ENCODE measurements at places on chromosomes 2 and 18. TPM values are rescaled to one million over a fixed set of nuclear protein-coding genes. Genes with fewer than 3 reads are reported as not detected.
A peak's percentile ranks its signal among the peaks of the same experiment; 100 is the strongest.

- DNase-seq, result peak; percentile 8
Measured at GRCh38 chr2:230410861-230411569, 5.0 kb upstream of the SP100 start.

- no peak for DNase-seq
Measured at GRCh38 chr2:11875481-11875880, 129.0 kb downstream of the LPIN1 start.

DNA sequence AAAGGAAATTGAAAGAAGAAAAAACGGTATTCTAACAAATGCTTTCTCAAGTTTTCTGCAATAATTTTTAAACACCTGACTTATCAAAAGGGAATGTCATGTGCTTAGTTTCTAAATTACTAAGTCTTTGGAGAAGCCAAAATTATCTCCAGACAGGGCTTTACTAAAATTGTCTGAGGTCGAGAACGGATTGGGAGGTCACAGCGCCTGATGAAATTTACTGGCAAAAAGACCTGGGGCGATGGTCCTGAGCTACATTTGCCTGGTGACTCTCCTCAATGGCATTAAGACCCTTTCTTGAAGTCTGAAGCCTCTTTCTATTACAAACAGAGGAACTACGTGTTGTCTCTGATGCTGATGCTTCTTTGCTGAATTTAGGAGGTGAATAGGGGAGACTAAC, 291.8 kb upstream of the SESTD1 start:
- no peak for DNase-seq

DNA sequence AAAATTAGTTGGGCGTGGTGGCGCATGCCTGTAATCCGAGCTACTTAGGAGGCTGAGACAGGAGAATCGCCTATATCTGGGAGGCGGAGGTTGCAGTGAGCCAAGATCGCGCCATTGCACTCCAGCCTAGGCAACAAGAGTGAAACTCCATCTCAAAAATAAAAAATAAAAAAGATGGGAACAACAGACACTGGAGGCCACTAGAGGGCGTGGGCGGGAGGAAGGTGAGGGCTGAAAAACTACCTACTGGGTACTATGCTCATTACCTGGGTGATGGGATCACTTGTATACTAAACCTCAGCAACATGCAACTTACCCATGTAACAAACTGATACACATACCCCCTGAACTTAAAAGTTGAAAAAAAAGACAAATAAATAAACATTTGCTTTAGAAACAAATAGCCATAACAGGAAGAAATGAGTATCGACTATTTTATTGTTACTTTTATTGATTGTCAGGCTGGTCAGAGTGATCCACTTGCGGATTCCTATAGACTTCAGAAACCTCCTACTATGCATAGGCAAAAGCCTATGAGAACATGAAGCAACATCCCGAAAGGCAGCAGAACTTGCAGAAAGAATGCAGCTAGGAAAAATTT, 61.0 kb downstream of the TMEM163 start:
- DNase-seq, result peak; percentile 17

DNA sequence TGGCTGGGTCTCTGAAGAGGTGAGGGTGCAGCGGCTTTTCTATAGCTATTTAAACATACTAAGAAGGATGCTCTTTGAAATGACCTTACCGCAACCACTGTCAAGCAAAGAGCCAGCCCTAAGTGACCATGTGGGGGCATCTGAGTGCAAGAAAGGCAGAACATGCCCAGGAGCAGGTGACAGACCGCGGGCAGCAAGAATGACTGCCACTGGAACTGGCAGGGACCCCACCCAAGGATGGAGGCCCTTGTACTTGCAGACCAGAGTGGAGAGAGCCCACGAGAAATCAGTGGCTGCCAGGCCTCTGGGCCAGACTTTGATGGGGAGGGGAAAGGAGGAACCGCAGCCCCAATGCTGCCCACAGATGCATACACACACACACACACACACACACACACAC, 33.1 kb downstream of the DNMT3A start:
- DNase-seq, result no peak

DNA sequence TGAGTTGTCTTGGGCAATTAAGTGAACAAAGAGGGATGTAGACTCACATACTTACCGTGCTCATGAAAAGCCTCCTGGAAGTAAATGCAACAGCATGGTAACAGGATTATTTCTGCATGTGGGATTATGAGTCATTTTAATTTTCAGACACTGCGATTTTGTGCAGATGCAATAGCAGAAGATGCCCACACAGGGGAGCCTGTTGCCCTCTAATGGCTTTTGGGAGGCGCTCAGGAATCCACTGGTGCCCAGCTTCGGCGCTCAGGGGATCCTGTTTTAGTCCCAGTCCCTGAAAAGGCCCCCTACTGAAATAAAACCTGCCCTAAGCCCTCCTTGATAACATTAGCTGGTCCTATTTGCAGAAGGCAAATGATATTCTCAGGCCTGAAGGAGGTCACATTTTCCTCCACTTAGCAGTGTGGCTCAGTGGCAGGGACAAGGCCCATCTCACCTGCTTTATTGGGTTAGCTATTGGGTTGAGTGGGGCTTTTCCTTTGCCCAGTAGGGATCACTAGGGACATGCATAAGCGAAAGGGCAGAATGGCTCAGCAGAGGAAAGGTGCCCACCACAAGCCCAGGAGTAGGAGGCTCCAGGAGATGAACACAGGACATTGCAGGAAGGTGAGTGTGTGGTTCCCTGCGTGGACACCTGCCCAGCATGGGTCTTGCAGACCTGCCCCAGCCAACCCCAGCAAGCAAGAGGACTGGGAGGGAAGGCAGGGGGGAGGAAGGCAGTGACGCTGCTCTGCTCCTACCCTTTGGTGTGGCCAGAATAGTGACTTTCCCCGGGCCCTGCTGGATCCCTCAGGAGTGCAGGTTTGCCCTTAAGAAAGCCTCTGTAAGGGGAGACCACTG, 26.5 kb upstream of the KCNS3 start:
- DNase-seq, result peak; percentile 17

DNA sequence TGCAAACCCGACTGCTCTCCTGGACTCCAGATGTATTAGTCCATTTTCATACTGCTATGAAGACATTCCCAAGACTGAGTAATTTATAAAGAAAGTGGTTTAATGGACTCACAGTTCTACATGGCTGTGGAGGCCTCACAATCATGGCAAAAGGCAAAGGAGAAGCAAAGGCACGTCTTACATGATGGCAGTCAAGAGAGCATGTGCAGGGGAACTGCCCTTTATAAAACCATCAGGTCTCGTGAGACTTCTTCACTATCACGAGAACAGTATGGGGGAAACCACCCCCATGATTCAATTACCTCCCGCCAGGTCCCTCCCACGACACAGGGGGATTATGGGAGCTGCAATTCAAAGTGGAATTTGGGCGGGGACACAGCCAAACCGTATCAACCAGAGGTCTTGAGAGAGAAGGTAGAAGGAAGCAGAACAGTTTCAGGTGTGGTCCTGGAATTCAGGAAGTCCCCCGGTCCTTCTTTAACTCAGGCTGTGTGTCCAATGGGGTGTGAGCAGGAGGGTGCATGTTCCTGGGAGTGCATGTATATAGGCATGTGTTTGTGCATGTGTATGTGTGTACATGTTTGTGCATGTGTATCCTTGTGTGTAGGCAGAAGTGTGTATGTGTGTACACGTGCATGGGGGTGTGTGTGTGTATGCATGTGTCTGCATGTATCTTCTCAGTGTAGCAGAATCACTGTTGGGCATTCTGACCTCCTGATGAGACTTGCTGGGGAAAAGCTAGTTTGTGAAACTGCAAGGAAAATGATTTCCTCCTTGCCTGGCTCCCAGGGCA, 46.2 kb downstream of the GREB1 start:
- DNase-seq, result no peak

Gene TMEM237
- 18.5 TPM for total RNA-seq

- DNase-seq, result no peak
Measured at GRCh38 chr2:208255557-208256106, 761 bp upstream of the IDH1 start.

Gene IL18R1
- total RNA-seq, result 20.6 TPM

DNA sequence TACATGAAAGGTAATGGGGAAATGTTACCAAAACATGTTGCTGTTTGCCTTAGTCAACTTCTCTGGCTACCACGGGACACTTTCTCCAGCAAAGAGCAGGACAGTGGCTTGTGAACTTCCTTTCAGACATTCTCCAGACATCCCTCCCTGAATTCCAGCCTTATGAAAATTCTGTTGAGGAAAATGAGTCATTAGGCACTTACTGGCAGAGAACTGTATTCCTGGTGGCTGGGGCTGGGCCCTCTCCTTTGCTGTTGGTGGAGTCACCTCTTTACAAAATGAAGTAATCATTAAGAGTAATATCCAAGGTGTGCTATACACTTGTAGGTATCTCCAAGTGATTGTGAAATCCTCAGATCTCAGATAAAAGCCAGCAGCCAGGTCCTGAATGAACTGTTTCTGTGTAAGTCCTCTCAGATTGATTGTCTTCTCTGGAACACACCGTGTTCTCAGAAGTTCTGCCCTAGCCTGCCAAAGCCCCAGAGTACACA, 1.3 kb upstream of the FAP start:
- no peak for DNase-seq

DNA sequence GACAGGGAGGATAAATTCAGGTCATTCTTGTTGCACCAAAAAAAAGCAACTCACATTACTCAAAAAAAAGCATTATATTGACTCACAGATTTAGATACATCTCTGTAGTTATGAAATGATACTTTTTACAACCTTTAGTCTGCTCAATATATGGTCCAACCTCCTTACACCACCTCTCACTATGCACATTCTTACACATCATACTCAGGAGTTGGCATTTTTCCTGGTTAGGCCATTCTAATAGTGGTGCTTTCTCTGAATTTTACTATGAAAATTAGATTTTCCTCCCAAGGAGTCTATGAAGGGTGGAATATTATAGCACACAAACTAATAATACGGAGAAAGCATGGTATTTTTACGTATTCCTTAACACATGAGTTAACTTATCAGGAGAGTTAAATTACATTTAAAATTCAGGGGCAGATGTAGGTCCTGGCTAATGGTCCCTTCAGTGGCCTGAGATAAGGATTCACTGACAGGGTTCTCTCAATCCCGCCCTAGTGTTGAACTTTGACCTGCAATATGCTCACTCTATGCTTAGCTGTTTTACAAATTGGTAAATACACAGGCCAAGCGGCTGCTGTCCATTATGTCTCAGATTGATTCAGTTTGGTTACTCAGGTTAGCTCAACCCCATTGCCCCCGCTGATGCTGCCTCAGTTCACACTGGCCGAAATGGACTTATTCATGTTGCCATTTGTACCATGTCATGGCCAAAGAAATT, 153.6 kb downstream of the NCKAP5 start:
- DNase-seq, result no peak

Gene MYL12A
- total RNA-seq, result 321 TPM

GRCh38 chr18:28120828-28121515, 56.0 kb downstream of the CDH2 start:
- DNase-seq, result no peak

Gene GAD1
- 1.0 TPM for total RNA-seq

- DNase-seq, result peak; percentile 14
Measured at GRCh38 chr18:46917803-46918600, 600 bp downstream of the KATNAL2 start.

- DNase-seq, result no peak
Measured at GRCh38 chr2:148259674-148260073, 238.8 kb downstream of the MBD5 start.

DNA sequence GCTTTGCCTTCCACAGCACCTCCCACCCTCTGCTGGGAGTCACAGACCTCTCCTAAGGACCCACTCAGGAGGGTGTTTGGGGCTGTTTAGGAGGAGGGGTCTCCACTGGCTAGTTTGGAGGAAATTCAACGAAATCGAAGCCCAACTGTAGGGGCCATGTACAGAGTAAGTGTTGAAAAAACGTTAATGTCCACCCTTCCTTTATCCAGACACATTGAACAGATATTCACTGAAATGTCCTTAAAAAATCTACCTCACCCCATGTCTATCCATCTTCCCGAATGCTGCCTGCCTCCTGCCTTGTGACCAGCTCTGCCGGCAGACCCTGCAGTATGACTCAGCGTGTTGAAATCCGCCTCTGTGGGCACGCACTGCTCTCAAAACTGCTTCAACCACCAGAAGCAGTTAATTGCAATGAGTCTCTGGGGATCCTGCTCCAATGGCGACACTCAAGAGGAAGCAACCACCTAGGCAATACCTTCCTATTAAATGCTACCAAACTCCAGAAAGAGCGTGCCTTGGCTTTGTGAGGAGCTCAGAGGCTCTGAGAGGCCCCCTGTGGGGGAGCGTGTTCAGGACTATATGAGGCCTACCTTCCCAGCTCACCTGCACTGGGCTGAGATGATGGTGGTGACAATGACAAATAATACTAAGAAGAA, 61.4 kb upstream of the RTN4 start:
- no peak for DNase-seq

Gene ATP6V1C2
- total RNA-seq, result not detected

DNA sequence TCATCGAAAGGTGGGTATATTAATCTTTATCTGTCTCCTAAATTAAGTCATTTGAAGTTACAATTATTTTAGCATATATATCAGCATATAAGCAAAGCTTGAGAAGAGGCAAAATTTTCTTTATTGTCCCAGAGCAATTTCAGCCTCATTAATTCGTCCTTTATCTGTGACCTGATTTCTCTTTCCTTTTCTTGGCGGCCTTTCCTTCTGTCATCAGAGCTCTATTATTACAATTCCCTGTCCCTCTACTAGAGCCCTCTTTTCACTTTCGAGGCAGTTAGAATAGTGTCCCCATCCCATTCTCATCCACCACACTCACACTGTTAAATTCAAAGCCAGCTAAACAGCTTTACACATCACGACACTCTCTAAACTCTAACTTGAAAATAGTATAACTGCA, 1293.2 kb upstream of the FAM98A start:
- no peak for DNase-seq

Gene RPRD1A
- 30.0 TPM for total RNA-seq

Gene RIT2
- total RNA-seq, result not detected

Gene FAM237A
- total RNA-seq, result not detected

DNA sequence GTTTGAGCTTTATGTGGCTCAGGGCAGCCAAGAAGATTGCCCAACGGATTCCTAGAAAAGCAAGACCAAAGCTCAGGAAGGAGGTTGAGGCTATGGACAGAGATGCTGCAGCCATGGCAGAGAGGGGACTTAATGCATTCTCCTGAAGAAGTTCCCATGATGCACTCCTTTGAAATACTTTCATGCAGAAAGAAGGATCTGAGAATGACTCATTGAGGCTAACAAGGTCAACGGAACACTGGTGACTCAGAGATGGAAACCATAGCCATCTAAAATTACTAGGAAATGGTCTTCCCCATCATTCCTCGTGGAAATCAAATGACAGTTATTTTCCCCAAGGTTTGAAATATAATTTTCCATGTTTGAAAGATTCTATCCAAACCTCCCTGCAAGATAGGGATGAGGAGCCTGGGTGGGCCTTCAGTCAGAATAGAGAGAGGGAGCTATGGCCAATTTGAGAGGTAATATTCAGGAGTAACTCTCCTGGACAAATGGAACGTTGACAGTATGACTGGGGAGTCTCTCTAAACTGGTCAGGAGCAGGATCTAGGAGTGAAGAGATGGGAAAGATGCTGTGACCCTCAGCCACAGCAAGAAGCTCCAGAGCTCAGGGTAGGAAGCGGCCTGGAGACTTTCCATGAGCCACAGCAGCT, 63.0 kb downstream of the REEP1 start:
- DNase-seq, result no peak
